ENCODE measurements at places on chromosomes 16 and 17.
A peak's percentile ranks its signal among the peaks of the same experiment; 100 is the strongest.

- DNase-seq, result no peak
These were observed 791 bp upstream of the SUPT4H1 start for GRCh38 chr17:58352596-58353388.

DNA sequence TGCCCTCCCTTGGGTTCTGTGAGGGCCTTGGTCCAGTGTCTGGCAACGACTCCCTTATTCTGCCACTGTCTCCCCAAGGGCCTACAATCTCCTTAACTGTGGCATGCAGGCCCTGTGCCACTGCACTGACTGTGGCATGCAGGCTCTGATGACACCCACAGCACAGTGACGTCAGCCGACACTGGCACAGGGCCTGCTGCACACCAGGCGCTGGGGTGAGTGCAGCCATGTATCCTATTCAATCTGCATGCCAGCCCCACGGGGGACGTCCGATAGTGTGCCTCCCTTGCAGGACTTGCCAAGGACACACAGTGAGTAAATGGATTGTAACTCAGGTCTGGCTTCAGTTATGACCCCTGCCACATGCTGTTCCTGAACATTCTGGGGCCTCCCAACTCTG is 39.8 kb upstream of the RASD1 start:
- DNase-seq, result peak; percentile 19

DNA sequence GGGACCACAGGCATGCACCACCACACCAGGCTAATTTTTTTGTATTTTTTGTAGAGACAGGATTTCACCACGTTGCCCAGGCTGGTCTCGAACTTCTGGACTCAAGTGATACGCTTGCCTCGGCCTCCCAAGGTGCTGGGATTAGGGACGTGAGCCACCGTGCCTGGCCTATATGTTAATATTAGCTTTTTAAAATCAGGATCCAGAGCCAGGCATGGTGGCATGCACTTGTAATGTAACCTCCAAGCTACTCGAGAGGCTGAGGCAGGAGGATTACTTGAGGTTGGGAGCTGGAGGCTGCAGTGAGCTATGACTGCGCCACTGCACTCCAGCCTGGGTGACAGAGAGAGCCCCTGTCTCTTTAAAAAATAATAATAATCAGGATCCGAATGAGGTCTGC is 8.5 kb upstream of the ADCY7 start:
- DNase-seq, result no peak

- no peak for DNase-seq
These were observed 324.1 kb downstream of the HAPSTR1 start for GRCh38 chr16:9415545-9415944.

- no peak for DNase-seq
These were observed 130.9 kb downstream of the RAB11FIP4 start for GRCh38 chr17:31522284-31522931.

GRCh38 chr16:48173889-48174288 is 18.1 kb upstream of the ABCC12 start:
- DNase-seq, result no peak

GRCh38 chr17:64158831-64159590 is 29.1 kb upstream of the ERN1 start:
- no peak for DNase-seq

DNA sequence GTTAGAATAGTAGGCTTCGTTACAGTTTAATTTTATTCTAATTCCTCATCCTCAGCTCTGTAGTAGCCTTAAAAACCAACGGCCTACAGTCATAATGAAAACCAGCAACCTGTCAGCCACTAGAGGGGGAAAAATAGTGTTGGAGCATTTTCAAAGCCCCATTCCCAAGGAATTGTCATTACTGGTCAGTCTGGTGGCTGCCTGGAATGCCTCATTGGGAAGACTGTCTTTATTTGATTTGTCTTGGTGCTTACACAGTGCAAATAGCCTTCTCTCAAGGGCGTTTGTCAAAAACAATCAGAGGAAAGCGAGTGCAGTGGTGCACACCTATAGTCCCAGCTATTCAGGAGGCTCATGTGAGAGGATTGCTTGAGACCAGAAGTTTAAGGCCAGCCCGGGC is 4.7 kb downstream of the LPCAT2 start:
- no peak for DNase-seq

- no peak for DNase-seq
These were observed 794 bp upstream of the CPNE7 start for GRCh38 chr16:89574681-89575246.

GRCh38 chr17:59341922-59342321 is 10.5 kb downstream of the YPEL2 start:
- no peak for DNase-seq

GRCh38 chr16:46853713-46854443 is 22.9 kb upstream of the C16orf87 start:
- peak; percentile 76 for DNase-seq

DNA sequence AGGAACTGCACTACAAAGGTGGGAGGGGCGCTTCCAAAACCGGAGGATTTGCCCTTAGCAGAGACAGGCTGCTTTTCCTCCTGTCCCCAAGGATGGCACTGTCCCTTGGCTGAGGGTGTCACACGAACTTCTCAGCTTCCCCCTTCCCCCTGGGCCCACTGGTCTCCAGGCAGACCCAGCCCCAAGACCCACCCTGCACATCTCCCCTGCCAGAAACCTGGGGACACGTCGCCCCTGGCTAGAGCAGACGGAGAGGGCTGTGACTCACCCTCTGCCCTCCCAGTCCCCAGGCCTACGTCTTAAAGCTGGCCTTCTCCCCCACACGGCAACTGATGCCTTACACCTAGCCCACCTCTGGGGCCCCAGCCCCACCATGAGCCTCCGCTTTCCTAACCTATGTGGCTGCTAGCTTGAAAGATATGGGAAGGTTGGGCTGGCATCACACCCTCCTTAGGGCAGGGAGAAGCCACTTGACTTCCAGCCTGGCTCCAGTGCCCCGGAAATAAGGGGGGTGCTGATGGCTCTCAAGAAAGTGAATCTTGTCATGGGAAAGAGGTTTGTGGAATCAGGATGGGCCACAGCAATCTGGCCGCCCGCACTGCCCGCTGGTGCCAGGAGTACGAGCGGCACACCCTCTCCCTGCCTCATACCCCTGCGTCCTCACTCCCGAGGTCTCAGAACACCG is 4.6 kb downstream of the ZNF319 start:
- no peak for DNase-seq

DNA sequence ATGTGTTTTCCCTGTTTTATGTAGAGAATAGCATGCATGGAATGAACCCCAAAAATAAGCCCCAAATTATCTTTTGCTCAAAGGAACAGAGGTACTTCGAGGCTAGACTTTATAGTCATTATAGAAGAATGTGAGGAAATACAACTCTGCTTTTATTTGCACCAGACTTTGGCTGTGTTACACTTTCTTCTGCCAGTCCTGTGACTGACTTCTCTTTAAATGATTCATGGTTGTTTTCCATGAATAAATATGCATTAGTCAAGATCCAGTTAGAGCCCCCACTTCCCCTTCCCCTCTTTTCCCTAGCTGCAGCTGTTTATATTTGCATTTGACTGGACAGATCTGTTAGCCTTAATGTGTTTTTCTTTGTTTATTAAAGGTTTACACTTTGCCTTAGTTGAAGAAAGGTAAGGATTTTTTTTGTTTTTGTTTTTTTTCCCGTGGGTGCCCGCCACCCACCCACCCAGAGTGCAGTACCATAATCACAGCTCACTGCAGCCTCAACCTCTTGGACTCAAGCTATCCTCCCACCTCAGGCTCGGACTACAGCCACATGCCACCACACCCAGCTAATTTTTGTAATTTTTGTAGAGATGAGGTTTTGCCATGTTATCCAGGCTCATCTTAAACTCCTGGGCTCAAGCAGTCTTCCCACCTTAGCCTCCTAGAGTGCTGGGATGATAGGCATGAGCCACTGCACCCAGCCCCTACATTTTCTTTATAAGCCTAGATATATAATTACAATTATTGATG is 152.6 kb downstream of the CYB561 start:
- no peak for DNase-seq

- DNase-seq, result no peak
These were observed 118.2 kb upstream of the SMURF2 start for GRCh38 chr17:64780096-64781013.

DNA sequence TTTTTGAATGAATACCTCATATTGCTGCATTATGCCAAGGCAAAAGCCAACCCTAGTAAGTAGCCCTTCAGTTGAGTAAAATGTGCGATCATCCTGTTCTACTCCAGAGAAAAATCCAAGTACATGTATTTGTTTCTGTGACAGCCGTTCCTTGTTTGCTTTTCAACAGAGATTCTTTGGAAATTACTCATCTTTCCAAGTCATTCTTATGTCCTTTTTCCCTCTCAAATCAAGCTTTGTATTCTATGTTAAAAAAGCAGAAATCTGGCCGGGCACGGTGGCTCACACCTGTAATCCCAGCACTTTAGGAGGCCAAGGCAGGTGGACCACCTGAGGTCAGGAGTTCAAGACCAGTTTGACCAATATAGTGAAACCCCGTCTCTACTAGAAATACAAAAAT is 112.9 kb upstream of the HAS3 start:
- no peak for DNase-seq

- DNase-seq, result peak; percentile 74
These were observed 67.9 kb downstream of the N4BP1 start for GRCh38 chr16:48542020-48542473.

DNA sequence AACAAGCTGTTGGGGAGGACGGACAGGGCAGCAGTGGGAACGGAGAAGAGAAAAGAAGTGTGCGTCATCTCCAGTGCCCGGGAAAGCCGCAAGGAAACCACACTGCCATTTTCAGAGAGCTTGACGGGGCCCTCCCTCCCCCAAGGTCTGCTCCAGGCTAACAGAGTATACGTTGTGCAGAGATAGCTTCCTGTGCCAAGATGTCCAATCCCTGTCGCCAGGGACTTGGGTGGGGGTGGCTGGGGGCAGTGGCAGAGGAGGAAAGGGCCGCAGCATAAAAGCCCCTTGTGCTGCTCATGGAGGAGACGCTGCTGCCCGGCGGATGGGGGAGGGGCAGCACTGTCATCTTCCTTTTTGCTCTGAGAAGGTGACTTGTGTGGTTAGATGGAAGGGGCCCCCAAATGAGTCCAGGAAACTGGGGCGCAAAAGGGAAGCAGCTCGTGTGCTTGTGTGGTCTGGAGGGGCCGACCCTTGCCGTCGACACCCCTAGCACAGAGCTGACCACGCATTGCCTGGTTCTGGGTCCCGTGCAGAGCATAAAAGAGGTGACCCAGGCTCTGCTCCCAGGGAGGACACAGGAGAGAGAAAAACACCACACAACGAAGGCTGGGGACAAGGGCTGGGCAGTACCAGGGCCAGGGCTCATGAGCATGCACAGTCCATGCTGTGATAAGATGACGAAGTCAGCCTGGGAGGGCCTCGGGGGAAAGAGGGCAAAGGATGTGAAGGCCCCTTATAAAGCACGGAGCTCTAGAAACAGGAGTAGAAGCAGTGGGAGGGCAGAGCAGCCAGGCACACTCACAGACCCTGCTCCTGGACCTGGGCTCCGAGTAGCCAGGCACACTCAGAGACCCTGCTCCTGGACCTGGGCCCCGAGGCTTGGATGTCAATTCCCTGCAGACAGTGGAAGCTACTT is 372.7 kb downstream of the SLC39A11 start:
- no peak for DNase-seq

- DNase-seq, result peak; percentile 84
These were observed 2.8 kb upstream of the UBTF start for GRCh38 chr17:44222112-44222869.

DNA sequence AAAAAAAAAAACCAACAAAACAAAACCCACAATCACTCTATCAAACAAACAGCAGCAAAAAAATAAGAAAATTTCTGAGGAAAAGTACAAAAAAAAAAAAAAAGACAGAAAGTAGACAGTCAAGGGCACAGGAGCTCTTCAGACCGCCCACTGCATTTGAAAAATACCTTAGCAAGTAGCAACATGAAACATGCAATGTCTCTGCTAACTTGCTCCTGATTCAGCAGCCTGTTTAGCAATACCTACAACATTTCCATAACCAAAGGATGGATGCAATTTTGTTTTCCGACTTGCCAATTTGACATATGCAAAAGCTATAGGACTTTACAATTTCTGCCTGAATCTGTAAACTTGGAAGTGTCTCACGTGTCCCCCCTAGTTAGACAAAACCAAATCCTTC is 57.4 kb downstream of the SYNRG start:
- DNase-seq, result no peak

GRCh38 chr16:69563605-69564580 is 1.9 kb upstream of the NFAT5 start:
- DNase-seq, result no peak

DNA sequence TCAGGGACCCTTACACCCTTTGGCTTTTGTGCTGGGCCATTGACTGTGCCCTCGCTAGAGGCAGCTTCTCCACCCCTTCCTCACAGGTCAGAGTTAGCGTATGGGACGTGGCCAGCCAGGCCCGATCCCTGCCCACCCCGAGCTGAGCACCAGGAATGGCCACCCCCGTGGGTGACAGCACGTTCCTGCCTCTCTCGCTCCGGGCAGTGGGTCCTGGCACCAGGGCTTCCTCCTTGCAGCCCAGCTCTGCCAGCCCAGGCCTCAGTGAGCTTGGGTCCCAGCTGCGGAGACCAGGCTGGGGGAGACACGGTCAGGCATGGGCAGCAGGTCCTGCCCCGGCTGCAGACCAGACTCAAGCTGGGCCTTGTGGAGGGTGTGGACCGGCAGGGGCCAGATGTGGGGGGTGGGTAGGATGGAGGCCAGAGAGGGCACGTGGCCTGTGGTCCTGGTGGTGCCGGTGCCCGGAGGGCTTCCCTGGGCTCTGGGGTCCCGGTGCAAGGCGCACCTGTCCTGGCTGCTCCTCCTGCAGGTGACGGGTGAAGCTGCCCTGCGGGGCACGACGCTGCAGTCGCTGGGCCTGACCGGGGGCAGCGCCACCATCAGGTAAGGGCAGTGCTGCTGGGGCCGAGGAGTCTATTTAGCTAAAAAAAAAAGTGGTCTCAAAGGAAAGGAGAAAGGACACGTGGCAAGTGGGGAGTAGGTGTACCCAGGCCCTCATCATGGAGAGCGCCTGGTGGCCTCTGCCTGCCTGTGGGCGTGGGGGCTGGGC is 18.2 kb downstream of the ASPSCR1 start:
- no peak for DNase-seq

Data from hippocampal formation (tissue), 2 donors.